Heart left ventricle (tissue), 16 donors: ENCODE measurements at places on chromosomes 6 and 20. TPM values are rescaled to one million over a fixed set of nuclear protein-coding genes. Genes with fewer than 3 reads are reported as not detected.

The GSTA3 gene
- not detected for total RNA-seq

The PI16 gene
- total RNA-seq, result 16.5 TPM

The CST4 gene
- total RNA-seq, result not detected

The SAPCD1 gene
- not detected for total RNA-seq

The COL12A1 gene
- total RNA-seq, result 24.8 TPM

The CALHM4 gene
- total RNA-seq, result not detected

The UBE2J1 gene
- total RNA-seq, result 28.2 TPM

The NHLRC1 gene
- 1.6 TPM for total RNA-seq

The RAET1G gene
- 0.25 TPM for total RNA-seq

The CNPY3 gene
- total RNA-seq, result 14.7 TPM

The SIRPD gene
- total RNA-seq, result not detected

The VSTM2L gene
- 8.6 TPM for total RNA-seq

The CST5 gene
- not detected for total RNA-seq

The FAM110A gene
- total RNA-seq, result 2.4 TPM

The PSMB1 gene
- total RNA-seq, result 124 TPM

The TNFRSF21 gene
- 5.6 TPM for total RNA-seq

DNA sequence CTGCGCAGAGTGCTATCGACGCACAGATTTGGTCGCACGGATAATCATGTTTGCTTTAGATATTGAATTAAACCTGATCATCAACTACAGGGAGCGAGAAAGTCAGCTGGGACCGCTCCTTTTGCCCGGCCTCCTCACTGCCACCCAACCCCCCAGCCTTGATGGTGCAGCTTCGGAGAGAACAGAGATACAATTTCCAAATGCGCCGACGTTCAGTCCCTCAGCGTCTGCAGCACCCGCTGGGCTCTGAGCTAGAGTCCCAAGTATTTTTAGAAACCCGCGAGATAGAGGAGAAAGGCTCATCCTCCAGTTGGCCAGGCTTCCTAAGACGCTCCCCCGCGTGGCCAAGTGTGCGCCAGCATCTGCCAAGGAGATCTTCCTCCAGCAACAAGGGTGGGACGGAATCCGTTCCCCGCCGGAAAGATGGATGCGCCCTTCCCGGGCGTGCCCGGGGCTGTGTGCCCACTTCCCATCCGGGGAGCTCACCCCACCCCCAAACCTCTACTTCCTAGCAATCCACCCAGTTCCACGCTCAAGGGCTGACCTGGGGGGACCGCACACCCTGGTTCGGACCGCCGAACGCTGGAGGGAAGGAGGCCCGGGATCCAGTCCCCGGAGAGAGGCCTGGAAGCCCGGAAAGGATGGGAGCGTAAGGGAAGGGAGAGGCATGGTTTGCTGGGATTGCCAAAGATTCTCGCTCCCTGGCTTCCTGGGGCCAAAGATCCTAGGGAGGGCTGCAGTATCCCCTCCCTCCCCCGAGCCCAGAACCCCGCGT is 4.1 kb downstream of the NKX2-2 start:
- no peak for DNase-seq

GRCh38 chr6:137493218-137494038 is 766 bp downstream of the OLIG3 start:
- DNase-seq, result no peak

DNA sequence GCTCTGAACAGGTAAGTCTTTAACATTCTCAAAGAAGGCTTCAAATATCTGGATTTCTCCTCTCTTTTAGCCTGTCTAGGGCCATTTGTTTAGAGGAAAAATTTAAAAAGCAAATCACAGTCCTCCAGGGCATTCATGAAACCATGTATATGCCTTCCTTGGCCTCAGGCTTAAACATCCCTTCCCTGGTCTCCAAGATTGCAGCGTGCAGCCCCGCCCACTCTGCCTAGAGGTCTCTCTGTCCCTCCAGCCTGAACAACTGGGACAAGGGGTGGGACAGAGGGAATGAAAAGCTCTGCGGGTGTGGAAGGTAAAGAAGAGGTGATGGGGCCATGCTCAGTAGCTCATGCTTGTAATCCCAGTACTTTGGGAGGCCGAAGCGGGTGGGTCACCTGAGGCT is 9.8 kb upstream of the CBFA2T2 start:
- no peak for DNase-seq

GRCh38 chr6:126907312-126907711 is 211.2 kb upstream of the RSPO3 start:
- no peak for DNase-seq

DNA sequence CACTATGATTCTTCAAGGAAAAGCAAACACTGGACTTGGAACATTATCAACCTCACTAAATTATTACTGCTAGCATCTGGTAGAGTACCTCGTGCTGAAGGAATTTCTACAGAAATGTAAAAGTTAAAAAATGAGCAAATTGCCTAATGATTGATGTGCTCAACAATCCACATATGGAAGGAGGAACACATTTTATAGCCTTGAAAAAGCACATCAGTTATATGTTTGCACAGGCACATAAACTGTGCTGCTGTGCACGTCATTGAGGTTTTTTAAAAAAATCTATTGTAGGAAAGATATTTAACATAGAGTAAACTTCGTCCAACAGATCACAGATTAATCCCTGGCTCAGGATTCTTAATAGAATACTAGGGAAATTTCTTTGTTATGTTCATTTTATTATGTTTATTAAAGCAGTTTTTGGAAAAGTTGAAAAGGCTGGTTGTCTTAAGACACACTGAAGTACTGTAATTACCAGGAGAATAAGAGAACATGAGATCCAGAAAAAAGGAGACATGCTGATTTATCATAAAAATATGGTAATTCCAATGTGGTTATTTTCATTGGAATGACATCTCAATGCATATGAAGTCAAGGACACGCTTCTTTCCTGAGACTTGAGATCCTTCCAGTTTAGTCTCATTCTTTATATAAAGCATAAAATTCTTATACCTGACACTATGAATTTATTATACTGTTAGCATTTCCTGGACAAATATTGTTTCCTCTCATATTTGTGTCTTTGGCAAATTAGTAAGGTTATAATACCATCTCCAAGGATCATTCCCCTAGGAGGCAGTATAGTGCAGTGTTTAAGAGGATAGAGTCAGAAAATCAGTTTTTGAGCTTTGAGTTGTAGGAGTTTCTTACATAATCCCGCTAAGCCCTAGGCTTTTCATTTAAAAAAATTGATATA is 511.1 kb downstream of the TENT5A start:
- DNase-seq, result no peak

- no peak for DNase-seq
Measured at GRCh38 chr6:45898941-45899682, 116.5 kb downstream of the CLIC5 start.

GRCh38 chr20:5833309-5833941 is 83.2 kb downstream of the SHLD1 start:
- no peak for DNase-seq

DNA sequence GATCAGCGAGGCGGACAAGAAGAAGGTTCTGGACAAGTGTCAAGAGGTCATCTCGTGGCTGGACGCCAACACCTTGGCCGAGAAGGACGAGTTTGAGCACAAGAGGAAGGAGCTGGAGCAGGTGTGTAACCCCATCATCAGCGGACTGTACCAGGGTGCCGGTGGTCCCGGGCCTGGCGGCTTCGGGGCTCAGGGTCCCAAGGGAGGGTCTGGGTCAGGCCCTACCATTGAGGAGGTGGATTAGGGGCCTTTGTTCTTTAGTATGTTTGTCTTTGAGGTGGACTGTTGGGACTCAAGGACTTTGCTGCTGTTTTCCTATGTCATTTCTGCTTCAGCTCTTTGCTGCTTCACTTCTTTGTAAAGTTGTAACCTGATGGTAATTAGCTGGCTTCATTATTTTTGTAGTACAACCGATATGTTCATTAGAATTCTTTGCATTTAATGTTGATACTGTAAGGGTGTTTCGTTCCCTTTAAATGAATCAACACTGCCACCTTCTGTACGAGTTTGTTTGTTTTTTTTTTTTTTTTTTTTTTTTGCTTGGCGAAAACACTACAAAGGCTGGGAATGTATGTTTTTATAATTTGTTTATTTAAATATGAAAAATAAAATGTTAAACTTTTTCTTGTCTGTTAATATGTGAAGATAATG is 2.2 kb downstream of the HSPA1B start:
- no peak for DNase-seq

DNA sequence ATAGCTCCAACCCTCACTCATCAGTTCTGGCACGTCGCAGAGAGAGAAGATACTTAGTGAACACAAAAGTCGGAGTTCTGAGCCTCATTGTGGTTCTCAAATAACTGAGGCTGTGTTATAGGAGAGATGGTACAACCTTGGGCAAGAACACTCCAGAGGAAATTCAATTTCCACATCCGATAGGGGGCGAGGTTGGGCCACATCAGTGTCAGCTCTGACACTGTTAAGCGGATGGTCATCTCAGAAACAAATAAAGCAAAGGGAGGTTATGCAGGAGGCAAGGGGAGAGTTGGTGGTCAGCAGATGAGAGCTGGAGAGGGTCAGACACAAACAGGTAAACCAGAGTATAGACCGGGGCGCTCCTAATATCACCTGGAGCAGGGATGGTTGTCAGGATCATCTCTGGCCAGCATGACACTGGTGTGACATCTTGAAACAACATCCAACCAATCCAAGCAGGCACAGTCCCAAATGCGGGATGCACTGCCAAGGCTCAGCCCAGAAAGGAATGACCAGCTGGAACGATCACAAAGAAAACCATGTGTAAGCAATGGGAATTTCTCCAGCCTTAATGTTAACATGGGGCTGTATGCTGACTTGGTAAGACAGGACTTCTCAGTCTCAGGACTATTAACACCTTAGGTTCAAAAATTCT is 331.8 kb downstream of the HACE1 start:
- no peak for DNase-seq

GRCh38 chr20:33062105-33062824 is 8.6 kb downstream of the BPIFB3 start:
- DNase-seq, result no peak

DNA sequence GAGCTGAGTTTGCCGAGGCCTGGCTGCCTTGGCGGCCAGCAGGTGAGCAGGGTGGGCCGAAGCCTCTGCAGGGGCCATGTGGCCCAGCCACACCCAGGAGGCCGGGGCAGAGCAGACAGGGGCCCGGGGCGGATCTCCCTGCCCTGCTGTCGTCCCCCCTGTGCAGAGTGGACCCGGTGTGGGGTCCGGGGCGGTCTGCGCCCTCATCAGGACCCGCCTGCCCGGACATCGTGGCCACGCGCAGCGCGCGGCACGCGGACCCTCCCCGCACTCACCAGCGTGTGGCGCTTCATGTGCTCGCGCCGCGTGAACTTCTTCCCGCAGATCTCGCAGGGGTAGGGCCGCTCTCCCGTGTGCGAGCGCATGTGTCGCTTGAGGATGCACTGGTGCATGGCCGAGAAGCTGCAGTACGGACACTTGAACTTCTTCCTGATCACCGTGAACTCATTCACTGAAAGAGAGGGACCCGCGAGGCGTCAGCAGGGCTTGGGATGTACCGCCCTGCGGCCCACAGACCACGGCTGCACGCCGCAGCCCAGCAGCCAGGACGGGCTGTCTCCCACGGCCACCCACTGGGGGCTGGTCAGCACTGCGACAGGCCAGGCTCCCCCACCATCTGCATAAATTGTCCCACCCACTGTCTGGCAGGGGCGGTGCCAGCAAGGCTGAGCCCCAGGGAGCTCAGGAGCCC is 13.0 kb downstream of the SLC2A4RG start:
- no peak for DNase-seq

DNA sequence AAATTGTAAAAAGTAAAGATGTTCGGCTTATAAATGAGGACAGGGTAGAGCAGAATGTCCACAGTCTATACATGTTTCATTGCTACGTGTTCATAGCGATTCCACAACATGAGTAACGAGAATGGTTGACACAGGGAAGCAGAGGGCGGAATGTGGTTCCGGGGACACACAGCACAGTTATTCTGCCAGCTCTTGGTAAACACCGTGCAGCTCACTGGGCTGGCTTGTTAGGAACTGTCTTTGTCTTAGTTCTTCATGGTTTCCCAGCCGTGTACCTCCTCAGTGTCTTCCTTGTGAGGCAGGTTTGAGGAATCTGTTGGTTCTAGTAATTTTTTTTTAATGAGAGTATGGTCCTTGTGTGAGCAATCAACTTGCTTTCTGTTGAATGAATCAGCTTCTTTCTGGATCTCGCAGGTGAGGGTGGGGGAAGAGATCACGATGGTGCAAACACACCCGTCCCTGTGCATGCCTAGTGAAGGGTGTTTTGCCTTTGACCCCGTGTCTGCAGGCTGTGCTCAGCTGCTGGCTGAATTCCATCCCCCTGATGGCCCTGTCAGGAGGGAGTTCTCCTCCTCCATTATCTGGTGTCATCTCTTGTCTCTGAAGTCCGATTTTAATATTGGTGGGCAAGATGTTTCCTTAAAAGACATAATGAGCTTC is 168.2 kb downstream of the SMOC2 start:
- DNase-seq, result no peak

DNA sequence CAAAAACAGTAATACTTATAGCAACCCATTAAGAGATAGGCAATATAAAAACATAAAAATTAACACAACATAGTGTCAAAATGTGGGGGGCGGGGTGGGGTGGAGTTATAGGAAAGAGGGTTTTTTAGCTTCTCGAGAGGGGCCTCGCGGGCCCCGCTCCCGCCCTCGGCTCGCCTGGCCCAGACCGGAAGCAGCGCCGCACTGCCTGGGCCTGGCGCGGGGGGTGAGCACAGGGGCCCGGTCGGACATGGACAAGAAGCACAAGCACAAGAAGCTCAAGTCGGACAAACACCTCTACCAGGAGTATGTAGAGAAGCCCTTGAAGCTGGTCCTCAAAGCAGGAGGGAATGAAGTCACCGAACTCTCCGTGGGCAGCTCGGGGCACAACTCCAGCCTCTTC is 53.4 kb downstream of the REV3L start:
- no peak for DNase-seq

DNA sequence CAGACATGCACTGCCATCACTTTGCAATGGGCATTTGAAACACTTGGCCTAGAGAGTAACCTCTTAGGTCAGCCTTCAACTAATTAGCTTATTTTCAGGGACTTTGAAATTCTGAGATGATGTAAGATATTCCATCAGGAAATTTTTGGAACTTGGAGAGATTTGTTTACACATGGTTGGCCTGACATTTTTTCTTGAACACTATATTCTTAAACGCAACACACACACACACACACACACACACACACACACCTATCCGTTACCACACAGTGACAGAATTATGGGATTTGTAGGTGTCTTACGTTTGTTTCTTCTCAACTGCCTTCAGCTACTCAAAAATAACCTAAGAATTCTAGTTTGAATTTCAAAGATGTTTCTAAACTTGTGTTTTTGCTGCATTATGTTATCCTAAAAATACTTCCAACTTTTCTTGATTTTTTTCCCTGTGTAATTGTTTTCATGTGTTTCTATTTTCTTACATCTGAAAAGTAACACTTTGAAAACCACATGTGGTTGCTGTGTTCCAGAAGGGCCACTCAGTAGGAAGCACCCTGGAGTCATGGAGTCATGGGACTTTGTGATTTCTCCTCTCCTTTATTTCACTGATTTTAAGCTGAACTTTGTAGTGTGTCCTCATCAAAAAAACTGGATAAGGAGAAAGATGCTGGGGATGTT is 31.9 kb downstream of the MARCKS start:
- no peak for DNase-seq

- DNase-seq, result no peak
Measured at GRCh38 chr6:6614096-6614982, 25.8 kb downstream of the LY86 start.
